Right ventricle myocardium inferior (tissue), 1 donor: ENCODE measurements at places on chromosomes 2 and 18. TPM values are rescaled to one million over a fixed set of nuclear protein-coding genes. Genes with fewer than 3 reads are reported as not detected.

RAB17 gene
- total RNA-seq = 2.4 TPM

CFC1 gene
- total RNA-seq = not detected

PDCD1 gene
- 1.2 TPM for total RNA-seq

GRCh38 chr2:202577250-202578183 is 57.3 kb upstream of the FAM117B start:
- no peak for DNase-seq

GRCh38 chr2:125745514-125745913 is 910.4 kb upstream of the GYPC start:
- no peak for DNase-seq
